ENCODE measurements at places on chromosomes 7 and 10.
A peak's percentile ranks its signal among the peaks of the same experiment; 100 is the strongest.

DNA sequence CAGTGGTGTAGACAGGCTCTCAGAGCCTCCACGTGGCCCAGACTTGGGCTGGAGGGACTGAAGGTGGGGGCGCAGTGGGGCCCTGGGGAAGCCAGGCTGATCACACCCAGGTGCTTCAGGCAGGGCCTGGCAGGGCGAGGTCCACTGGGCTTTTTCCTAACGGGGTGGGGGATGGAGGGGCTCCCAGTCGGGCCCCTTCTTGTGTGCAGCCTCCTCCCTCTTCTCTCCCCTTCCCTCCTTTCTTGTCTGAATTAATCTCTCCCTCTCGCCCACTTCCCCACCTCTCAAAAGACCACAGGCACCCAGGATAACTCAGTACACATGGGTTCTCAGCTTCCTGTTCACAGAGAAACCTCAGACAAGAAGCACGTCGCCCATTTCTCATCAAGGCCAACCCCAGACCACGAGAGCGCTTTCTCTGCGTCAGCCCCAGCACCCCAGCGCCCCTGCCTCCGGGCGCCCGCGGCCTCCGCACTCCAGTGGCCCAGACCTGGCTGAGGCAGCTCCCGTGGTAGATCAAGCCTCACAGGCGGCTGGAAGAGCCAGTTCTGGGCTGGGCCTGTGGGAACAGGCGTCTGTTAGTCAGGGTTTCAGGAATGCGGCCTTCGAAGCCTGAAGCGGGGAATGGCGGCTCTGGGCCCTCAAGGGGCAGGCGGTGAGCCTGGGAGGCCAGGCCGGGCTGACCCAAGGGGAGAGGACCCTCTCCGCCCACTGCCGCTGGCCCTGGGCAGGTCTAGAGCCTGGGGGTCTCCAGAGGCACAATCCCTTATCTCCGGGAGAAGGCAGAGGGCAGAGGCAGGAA, 50.6 kb downstream of the PWWP2B start:
- DNase-seq: peak; percentile 56

DNA sequence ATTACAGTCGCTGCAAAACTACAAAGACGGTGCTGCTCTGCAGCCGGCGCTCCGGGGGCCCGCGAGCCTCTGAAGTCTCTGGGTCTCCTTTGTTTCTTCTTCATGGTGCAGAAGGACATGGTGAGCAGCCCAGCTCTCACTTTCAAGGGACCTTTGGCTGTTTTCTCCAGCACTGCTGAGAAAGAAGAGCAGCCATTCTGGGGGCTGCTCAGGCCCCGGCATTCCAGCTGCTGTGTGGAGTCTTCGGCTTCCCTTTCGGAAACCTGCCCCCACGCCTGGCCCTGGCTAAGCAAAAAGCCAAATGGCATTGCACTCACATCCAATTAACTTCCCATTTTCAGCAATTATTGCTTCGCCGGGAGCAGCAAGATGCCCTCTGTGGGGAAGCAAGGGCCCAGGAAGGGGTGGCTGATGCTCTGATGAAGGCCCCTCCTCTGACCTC, 555.7 kb downstream of the PTPRN2 start:
- DNase-seq: peak; percentile 83

DNA sequence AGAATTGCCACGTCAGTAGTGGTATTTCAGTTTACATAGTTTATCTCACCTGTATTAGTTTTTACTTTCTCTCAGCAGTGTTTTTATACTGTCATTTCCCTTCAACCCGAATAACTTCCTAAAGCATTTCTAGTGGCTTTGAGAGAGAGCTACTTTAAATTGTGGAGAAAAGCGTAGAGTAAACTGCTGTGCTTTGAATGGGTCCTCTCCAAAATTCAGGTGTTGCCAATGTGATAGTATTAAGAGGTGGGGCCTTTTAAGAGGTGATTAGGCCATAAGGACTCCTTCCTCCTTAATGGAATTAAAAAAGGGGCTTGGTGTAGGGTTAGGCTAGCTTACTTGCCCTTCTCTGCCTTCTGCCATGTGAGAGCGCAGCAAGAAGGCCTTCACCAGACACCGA, 98.4 kb downstream of the LCOR start:
- no peak for DNase-seq

GRCh38 chr10:34766266-34766600, 48.9 kb downstream of the PARD3 start:
- DNase-seq: no peak

- DNase-seq: no peak
These were observed 62.1 kb downstream of the HHEX start for GRCh38 chr10:92751827-92752226.

DNA sequence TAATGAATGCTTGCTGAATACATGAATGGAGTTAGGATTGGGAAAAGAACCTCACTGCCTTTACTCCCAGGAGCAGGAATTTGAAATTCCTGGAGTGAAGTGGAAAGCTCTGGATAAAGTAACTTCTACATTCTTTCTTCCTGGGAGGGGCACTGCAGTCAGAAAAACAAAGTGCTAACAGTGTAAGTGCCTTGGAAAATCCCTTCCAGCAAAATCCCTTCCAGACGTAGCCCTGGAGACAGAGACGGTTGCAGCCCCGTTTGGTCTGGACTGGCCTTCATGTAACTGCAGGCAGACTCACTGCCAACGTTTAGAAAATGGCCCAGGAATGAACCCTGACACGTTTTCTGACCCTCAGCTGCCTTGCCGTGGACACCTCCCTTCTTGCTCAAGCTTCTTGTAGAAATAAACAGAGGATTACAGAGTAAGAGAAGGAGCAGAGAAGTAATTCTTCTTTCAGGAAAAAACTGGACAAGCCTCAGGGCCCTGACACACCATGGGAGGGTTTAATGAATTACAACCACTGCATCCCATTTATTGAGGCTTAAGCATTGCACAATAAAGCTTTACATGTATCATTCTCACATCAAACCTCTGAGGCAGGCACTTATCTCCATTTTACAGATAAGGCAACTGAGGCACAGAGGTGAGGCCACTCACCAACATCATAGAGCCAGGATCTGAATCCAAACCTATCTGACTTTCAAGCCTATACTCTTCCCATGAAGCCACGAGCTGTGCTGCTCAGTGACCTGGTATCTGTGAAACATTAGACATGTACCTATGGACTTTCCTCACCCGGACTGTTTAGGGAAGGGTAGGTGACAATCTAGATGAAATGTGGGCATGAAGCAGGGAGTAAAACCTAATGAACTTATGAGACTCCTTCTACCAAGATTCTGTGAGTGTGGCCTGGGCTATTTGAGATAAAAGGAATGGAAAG, 7.8 kb downstream of the ITPRIP start:
- no peak for DNase-seq

- no peak for DNase-seq
These were observed 31.2 kb downstream of the EBF3 start for GRCh38 chr10:129932751-129933433.

- DNase-seq: no peak
These were observed 203.5 kb downstream of the CHCHD3 start for GRCh38 chr7:132878204-132878919.

DNA sequence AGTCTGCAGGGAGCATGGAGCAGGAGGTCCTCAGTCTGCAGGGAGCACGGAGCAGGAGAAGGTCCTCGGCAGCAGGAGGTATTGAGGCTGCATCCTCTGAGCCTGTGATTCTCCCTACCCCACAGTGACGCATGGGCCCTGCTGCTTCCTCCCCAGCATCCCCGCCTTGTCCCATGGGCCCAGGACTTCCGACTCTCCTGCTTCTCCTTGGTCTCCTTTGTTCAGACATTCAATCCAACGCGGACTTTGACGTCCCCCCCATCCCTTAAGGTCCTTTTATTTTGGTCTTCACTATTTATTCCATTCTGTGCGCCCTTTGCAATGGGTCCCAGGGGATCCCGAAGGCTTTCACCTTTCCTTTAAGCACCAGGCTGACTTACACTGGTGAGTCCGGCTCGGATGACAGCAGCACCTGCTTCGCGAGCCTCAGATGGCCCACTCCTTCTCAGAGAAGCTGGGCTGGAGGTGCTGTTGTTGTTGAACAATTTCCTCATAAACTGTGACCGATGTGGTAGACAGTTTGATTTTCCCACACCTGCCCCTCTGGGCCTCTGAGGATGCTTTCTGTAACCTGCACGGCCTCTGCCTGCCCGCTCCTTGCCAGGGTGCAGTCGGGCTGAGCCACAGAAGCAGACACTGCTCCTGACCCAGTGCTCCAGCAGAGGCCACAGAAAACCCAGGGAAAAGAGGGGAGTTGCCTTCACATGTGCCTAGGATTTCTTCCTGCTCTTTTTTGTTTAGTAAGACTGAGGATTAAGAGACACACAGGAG, 407.2 kb upstream of the SHH start:
- DNase-seq: no peak

DNA sequence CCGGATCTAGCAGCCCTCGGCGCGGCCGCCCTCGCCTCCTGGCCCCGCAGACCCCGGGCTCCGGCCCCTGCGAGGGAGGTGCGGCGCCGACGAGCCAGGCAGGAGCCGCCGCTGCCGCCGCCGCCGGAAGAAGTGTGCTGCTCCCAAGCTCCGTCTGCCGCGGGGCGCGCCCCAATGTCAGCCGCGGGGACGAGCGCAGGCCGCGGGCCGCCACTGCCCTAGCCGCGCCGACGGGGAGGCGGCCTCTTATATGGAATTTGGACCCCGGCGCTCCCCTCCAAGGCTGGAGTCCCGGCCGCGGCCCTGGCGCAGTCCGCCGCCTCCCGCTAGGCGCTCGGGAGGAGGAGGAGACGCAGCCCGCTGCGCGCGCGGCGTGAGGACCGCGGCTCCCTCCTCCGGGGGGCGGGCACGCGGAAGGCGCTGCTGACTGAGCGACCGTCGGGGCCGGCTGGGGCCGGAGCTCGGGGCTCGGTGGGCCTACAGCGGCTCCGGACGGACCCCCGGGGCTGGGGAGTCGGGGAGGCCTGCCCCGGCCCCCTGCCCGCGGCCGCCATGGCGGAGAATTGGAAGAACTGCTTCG, at the start of gene TRIM8:
TRIM8 (plus strand) TSS at position 414 of the 580 bp plus-strand sequence; CDS start at position 553, 139 bp downstream.
- peak; percentile 75 for DNase-seq

DNA sequence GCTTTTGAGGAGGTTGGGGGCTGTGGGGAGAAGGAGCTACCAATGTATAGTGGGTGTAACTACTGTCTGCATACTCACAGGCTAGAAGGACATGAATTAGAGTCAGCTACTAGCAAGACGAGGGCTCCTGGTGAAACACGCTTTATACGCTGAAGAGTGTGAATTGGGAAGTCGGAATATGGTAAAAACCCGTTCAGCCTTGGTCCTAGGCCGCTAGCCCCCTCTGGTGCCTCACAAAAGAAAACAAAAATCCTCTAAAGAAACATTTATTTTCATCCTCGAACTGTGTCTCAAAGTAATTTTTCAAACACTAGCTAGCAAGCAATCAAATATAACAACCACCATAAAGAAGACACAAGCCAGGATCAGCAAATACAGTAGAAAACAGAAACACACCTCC, 338.1 kb upstream of the SEMA3C start:
- peak; percentile 35 for DNase-seq

DNA sequence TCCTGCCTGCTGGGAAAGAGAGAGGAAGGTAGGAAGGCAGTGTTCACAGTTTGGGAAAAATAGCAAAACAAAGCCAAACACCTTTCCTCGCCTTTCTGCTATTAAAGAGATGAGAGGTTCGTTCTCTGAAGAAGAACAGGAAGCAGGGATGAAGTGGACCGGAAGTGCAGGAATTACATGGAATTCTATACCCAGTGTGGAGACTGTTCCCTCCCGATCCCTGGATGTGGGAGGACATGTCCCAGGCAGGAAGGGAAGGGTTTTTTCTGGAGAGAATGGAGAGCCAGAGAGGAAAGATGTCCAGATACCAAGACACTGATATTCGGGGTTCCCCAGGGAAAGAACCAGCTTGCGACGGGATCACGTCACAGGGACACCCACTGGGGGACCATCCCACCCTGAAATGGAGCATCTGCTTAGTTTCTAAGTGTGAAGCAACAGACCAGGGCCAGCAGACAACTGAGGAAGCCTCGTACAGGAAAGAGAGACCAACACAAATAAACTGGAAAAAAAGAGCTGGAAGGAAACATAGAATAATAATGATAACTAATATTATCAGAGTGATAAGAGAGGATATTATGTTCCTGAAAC, 187.6 kb downstream of the PRPF18 start:
- DNase-seq: no peak

Measured in neural progenitor cell (in vitro differentiated cells).